ENCODE measurements at places on chromosomes 4 and X.

DNA sequence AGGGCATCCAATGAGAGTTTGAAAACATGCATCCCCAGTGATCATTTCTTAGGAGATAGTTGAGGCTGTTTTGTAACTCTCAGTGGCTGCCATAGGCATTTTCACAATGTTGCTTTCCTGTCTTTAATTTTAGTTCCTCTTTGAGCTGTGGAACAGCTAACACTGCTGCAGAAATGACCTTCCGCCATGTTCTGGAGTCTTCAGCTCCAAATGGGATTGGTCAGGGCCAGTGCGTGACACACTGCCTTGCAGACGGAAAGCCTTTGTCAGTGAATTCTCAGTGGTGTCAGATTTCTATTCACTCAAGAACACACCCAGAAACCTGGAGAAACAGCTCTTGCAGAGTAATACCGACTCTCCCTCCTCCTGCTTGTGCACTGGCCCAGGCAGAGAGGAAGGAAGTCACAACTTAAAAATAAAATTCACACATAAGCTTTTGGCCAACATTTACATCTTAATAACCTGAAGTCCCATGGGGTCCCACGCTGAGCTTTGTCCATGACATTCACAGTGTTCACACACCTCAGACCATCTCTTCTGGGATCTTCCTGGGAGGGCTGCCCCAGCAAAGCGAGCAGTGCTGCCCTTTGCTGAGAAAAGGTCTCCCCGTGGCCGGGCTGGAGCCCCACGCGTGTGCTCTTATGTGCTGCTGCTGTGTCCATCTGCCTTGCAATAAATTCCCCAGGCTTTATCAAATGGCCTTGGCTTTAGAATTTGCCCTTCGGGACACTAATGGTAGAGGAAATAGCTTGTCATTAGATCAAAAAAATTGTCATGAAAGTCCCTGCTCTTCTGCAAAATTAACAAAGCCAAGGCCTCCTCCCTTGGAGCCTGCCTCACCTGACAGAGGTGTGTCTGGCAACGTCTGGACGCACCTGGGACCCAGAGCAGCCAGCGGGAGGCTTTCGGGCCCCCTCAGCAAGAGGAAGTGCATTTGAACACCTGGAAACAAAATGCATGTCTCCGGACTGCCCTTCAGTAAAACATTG, 126.8 kb downstream of the IRF2 start:
- DNase-seq: peak; percentile 51

GRCh38 chrX:134821370-134821769, 163.1 kb upstream of the PLAC1 start:
- DNase-seq: peak; percentile 37

- no peak for DNase-seq
Observed at GRCh38 chr4:44629280-44629866, 22.1 kb downstream of the YIPF7 start.

DNA sequence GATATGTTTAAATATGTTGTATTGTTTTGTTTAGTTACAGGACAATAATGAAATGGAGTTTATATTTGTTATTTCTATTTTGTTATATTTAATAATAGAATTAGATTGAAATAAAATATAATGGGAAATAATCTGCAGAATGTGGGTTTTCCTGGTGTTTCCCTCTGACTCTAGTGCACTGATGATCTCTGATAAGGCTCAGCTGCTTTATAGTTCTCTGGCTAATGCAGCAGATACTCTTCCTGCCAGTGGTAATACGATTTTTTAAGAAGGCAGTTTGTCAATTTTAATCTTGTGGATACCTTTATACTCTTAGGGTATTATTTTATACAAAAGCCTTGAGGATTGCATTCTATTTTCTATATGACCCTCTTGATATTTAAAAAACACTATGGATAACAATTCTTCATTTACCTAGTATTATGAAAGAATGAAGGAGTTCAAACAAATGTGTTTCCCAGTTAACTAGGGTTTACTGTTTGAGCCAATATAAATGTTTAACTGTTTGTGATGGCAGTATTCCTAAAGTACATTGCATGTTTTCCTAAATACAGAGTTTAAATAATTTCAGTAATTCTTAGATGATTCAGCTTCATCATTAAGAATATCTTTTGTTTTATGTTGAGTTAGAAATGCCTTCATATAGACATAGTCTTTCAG, 26.9 kb downstream of the NUDT6 start:
- DNase-seq: no peak

GRCh38 chrX:150548684-150549083, 19.7 kb upstream of the MTM1 start:
- no peak for DNase-seq

DNA sequence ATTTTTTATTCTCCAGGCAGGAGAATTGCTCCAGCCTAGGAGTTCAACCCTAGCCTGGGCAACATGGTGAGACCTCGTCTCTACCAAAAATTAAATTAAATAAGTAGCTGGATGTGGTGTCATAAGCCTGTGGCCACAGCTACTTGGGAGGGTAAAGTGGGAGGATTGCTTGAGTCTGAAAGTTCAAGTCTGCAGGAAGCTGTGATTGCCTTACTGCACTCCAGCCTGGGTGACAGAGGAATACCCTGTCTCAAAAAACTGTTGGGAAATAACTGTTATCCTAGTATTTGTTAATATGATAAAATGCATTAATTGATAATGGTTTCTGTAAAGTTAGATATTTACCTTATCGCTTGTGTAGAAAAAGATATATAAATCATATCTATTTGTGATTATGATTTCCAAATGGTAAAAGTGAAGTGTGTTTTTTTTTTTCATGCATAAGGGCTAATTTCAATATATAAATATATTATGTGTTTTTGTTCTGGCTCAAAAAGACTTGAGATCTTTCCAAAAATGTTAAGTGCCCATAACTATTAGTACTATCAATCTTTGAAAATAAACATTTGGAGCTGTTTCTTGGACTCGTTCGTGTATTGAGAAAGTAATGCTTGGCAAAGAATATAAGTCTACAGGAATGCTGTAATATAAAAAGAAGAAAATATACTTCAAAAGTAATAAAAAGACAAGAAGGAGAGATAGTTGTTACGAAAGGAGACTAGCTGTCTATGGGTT, 396.6 kb downstream of the ADGRL3 start:
- no peak for DNase-seq

DNA sequence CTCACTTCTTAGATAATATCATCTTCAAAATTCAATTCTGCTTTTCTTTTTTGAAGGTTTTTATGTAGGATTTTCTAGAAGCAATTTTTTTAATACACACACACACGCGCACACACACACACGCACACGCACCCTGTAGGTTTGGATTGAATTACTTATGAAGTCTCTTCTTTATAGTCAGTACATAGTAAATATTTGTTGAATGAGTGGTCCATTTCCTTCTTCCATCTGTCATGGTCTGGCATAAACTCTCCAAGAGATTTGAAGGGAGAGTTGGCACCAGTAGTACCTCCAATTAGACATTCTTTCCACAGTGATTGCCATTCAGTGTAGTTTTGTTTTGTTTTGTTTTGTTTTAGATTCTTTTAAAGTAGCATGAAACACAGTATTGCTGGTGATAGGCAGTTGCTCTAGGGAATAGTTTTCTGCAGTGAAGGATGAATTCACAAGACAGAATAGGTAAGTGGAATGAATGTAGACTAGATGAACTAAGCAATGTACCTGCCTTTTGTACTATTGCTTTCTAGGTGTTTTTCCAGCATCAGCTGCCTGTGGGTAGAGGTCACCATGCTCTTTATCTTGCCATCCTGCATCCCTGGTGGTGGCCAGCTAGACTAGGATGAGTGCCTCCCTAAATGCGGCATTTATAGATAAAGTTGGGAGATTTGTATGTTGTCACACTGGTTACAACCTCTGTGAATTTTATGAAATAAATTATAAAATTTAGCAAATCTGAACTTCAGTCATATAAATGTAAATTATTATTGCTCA, 20.5 kb downstream of the PDLIM5 start:
- no peak for DNase-seq

GRCh38 chrX:1521459-1521956, 15.5 kb downstream of the P2RY8 start:
- DNase-seq: no peak

DNA sequence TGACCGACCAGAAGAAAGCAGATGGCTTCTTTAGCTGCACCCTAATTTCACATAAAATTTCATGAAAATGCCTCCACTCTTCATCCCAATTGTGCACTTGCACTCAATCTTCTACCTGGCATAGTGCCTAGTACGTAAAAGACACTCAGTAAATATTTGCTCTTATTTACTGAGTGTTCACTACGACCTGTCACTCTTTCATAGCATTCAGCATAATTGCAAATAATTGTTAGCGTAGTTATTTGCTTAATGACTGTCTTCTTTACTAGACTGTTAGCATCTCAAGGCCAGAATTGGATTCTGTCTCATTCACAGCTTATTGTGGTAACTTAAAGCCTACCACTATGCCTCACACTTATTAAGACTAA, 130.2 kb downstream of the ENOX2 start:
- no peak for DNase-seq

GRCh38 chr4:174859904-174860303, 30.9 kb upstream of the GLRA3 start:
- DNase-seq: no peak

DNA sequence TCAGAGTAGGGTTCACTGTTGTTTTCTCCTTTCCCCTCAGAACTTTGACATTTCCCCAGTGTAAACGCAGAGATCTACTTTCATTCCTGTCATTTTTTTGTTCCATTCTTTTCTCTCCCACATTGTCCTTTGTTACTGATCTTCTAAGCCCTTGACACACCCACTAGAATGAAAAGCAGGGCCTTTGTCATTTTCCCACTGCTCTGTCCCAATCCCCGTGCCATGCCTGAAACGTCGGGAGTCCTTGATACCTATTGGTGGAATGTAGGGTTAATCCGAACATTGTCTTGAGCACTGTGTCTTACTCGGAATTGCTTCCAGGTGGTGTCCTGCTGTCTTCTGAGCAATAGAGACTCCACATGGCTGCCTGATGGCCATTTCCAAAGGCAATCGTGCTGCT, 887.1 kb upstream of the FRG1 start:
- no peak for DNase-seq

GRCh38 chrX:53813670-53814440, 127.3 kb upstream of the HUWE1 start:
- no peak for DNase-seq

- DNase-seq: no peak
Observed at GRCh38 chr4:16739997-16740624, 158.3 kb downstream of the LDB2 start.

GRCh38 chrX:150157291-150157690, 205.8 kb upstream of the MAMLD1 start:
- DNase-seq: no peak

GRCh38 chrX:68659786-68660185, 12.3 kb downstream of the STARD8 start:
- no peak for DNase-seq

DNA sequence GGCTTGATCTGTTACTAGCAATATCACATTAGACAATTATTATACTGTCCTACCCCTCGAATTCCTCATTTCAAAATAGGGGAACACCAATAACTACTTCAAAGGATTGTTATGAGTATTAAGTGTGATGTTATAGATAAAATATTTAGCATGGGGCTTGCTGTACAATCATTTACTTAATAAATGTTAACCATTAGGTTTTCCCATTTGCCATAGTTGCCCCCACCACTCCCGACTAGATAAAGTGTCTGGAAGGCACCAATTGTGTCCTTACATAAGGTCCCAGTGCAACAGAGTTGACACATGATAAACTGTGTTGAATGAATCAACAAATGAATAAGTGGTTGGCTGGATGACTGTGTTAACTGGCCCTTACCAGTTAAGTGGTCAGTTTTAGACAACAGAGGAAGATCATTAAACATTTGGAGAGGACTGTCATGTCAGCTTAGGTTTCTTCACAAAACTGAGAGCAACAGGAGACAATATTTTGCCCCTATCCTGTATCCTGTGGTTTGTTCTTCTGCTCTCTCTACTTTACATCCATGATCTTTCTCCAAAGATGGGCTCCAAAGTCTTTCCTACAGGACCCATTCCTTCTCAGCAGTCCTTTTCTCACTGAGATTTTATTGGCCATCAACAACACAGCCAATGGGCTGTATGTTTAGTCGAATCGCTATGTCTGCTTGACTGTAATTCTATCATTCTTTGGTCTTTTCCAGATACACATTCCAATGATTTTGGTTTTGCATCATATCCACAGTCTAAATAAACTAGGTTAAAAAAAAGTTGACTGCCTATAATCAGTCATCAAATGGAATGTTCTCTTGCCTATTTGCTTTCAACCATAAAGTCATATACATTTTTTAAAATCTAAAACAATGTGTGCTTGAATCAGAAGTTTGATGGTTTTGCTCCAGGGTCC, 74.4 kb downstream of the RNF150 start:
- DNase-seq: no peak

DNA sequence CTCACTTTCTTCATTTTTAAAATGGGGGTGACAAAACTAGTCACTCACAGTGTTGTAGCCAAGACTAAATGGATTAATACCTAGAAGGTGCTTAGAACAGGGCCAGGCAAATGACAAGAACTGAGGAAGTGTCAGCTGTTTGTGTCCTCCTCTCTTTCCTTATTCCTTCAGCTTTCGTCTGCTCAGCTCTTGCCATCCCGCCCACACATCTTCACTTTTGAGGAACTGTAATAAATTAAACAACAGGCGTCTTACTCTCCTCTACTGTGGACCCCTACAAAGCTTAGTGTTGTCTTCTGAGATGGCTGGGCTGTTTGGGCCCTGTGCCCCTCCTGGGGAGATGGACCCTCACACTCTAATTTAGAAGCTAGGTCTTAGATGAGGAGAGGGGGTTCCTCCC, 2.7 kb downstream of the HPSE start:
- no peak for DNase-seq

- DNase-seq: no peak
Observed at GRCh38 chrX:9765072-9765736, 443 bp downstream of the GPR143 start.

DNA sequence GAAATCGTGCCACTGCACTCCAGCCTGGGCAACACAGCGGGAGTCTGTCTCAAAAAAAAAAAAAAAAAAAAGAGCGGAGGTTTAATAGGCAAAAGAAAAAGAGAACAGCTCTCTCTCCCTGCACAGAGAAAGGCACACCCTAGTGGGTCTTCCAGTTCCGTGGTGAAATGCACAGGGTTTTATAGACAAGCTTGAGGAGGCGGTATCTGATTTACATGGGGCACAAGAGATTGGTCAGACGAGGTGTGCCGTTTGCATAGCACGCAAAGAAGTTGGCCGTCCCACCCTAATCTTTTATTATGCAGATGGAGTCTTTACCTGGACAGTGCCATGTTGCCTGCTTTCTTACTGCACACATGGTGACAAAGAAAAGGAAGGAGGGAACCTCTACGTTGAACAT, 33.5 kb upstream of the REST start:
- DNase-seq: no peak
